Activated naive CD4-positive, alpha-beta T cell treated with anti-CD3 and anti-CD28 coated beads, Interleukin-2, amount 50 U/mL, for 16 hours (primary cell): ENCODE measurements at places on chromosomes 11 and 22.

DNA sequence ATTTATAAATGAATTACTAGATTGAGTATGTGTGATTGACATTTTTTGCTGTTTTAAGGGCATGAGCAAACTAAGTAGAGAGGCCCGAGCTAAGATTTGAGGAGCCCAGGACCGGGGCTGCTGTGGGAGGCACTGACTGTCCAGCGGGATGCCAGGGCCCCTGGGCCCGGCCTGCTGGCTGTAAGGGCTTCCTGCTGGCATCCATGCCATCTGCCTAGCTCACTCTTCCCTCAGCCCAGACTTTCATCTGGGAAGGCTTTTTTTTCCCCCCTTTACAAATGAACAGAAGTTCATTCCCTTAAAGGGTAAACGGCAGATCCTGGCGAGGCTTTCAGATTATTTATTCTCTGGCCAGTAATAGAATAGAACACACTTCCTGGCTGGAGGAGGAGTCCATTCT, 16.0 kb upstream of the TP53I11 start:
- DNase-seq: no peak

GRCh38 chr22:29197096-29197495, 8.6 kb upstream of the EMID1 start:
- no peak for DNase-seq

DNA sequence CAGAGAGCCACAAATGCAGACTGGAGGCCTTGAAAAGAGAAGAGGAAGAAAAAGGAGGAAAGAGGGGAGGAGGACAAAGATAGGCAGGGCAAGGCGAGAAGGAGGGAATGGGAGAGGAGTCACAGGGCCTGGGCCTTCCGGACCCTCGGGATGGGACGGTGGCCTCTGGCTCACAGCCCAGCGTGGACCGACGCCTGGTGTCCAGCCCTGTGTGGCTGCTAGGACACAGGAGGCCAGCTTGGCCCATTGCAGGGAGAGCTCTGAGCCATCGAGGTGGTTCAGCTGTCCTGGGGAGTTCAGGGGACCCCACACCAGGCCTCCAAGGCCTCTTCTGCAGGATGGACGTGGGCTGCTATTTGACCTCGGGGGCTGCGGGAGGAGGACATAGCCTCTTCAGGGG, 9.4 kb downstream of the MYO7A start:
- DNase-seq: no peak

GRCh38 chr22:44936201-44936600, 73.6 kb downstream of the PHF21B start:
- DNase-seq: no peak

DNA sequence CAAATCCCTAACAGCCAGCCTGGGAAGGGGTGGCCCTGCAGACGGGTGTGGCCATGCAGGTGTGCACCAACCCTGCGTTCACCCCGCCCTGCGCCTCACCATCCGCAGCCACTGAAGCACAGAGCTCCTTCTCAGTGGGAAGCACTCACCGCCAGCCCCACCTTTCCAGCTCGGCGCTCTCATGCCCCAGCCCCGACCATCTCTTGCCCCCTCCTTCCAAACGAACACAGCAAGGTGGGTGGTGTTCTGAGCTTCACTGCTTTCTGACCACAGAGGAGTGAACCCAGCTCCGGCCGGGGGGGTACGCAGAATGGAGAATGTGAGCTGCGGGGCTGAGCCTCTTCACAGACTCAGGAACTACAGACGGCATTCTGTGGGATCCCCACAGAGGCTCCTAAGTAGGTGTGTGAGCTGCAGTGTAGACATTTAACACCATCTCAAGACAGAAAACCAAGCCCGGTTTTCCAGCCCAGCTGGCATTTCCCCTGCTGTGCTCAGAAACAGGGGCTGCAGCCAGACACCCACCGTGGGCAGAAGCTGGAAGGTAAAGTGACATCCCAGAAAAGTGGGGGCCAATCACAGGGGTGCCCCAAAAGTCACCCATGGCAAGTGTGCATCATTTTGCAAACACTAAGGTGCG, 88.4 kb upstream of the RTL6 start:
- no peak for DNase-seq

GRCh38 chr11:108973402-108974162, 308.7 kb downstream of the DDX10 start:
- no peak for DNase-seq

- no peak for DNase-seq
Measured at GRCh38 chr11:134908583-134908982, 496.5 kb upstream of the B3GAT1 start.

- DNase-seq: no peak
Measured at GRCh38 chr11:71268706-71269321, 16.4 kb upstream of the SHANK2 start.

GRCh38 chr11:71933141-71933933, 4.5 kb downstream of the RNF121 start:
- DNase-seq: no peak

GRCh38 chr11:94183886-94184264, 55.2 kb downstream of the PANX1 start:
- DNase-seq: no peak

DNA sequence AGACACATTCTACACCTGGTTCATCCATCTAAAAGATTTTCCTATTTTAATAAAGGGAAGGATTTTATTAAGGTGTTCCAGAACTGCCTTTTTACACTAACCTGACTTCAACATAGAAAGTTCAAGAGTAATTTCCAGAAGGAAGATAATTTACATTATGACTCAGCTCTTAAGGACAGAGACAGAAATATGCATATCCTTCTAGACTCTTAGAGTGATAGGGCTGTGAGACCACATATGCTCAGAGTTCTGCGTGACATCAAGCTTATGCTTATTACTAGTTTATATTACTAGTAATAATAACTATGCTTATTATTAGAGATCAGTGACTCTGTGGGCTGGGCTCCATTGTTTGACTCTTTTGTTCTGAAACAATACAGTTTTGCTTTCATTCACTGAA, 4.6 kb downstream of the PDGFD start:
- DNase-seq: no peak

GRCh38 chr22:26389125-26389524, 39.9 kb upstream of the ASPHD2 start:
- no peak for DNase-seq

GRCh38 chr11:118610773-118611432, 3.5 kb downstream of the PHLDB1 start:
- peak; percentile 89 for DNase-seq

DNA sequence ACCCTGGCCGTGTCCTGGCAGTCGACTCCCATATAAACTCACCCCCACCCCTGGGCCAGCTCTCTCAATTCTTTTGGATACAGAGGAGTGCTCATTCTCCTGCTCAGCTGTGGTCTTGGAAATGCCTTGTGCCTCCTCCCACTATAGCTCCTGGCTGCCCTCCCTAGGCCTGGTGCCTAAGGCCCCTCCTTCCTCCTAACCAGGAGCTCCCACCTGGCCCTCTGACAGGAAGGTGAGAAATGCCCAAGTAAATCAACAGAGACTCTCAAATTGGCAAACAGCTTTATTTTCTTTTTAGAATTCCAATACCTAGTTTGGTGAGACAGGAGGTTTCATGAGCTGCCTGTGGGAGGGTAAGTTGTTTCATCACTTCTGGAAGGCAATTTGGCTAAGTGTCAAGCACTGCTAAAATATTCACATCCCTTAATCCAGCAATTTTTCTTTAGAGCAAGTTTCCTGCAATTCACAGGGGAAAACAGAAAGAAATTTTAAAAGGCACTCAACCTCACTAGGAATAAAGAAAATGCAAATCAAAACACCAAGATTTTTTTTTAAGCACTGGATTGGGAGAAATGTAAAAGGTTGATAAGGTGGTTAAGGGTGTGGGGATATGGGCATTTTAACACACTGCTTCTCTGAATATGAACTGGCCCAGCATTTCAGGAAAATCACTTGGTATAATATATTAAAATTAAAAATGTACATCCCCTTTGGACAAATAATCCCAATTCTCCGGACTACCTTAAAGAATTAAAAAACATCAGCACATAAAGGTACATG, 209.7 kb upstream of the ARHGAP20 start:
- DNase-seq: no peak
